ENCODE measurements at places on chromosomes 11 and 22. TPM values are rescaled to one million over a fixed set of nuclear protein-coding genes. Genes with fewer than 3 reads are reported as not detected.

GRCh38 chr11:111796696-111797095 is 30.5 kb upstream of the PPP2R1B start:
- no peak for DNase-seq

The MS4A15 gene
- not detected for total RNA-seq

DNA sequence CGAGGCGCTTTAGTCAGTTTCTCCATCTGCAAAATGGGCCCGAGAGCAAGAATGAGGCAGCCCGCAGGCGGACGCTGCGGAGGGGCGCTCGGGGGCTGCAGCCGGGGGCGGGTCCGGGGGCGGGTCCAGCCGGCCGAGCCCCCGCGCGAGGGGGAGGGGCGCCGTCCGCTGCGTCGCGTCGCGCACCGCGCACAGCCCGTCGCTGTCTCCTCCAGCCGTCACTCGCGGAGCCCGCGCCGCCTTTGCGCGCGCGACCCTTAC is 282 bp downstream of the PC start:
- no peak for DNase-seq

The LGR4 gene
- total RNA-seq: 28.5 TPM

DNA sequence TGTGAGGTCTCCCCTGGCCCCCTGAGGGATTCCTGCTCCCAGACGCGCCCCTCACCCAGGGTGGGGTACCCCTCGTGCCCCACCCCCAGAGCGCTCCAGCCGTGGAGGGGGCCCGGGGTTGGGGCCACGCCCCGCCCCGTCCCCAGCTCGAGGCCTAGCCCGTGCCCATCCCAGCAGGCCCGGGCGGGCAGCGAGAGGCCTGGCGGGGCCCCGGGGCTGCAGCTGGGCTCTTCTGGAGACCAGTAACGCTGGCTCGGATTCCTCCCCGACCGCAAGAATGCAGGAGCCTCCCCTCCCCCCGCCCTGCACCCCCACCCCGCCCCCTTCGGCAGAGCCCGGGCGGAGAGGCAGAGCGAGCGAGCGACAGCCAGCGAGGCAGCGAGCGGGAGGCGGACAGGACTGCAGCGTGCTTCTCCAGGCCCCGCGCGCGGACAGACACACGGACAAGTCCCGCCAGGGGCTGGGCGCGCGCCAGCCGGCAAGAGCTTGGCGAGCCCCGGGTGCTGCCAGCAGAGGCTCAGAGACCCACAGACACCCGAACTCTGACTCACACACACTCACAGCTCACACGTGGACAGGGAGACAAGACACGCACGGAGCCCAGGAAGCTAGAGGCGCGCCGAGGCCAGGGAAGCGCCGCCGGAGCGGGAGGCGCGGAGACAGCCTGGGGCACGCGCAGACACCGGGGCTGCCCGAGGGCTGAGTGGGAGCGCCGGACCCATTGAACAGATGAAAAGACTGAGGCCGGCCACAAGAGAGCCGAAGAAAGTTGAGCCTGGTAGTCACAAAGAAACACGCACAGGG is 15.2 kb downstream of the BCL9L start:
- peak; percentile 80 for DNase-seq

DNA sequence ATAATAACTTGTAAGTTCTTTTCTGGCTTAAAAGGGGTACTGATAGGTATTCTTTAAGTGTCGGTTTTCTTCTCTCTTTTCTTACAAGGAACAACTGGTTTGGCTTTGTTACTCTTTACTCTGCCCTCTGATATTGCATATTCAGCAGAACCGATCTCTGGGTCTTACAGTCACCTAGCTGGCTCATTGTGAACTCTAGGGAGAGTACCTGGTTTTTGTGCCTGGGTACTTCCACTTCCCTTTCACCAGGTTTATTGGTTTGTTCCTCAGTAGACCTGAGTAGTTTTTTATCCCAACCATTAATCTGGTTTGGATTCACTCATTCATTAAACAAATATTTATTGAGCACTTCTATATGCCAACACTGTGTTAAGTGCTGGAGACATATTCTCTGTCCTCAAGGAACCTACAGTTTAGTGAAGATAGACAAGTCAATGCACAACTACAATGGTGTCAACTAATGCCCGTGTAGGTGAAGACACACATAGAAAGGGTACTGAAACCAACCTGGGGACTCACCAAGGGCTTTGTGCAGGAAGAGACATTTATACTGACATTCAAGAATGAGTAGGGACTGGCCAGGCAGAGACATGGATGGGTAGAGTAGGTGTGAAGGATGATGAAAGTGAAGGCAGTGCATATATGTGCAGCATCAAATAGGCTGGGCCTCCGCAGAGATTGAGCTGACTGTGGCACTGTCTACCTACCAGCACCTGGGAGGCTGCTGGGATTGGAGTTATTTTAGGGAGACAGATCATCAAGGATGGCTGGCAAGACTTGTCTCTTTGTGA is 348.8 kb upstream of the C11orf87 start:
- DNase-seq: no peak
